ENCODE measurements at places on chromosomes 6 and 20. TPM values are rescaled to one million over a fixed set of nuclear protein-coding genes. Genes with fewer than 3 reads are reported as not detected.

The TRIM15 gene
- total RNA-seq, result not detected

The FRMD1 gene
- total RNA-seq, result not detected

The SH3BGRL2 gene
- total RNA-seq, result 49.1 TPM

The BACH2 gene
- 12.3 TPM for total RNA-seq

The SYNGAP1 gene
- 60.3 TPM for total RNA-seq

The SMLR1 gene
- total RNA-seq, result 0.79 TPM

The HDGFL1 gene
- not detected for total RNA-seq

The ADGRB3 gene
- total RNA-seq, result 1.8 TPM

- no peak overlapping the region for H3K4me3 ChIP-seq
- H3K4me1 ChIP-seq, result peaks cover 9% of the 10 kb centered on the region
- DNase-seq, result no peak
- H3K27ac ChIP-seq, result no peak overlapping the region
- peaks cover 8% of the 10 kb centered on the region for H3K27me3 ChIP-seq
Observed at GRCh38 chr6:157552081-157552747, 171.2 kb downstream of the ZDHHC14 start.

DNA sequence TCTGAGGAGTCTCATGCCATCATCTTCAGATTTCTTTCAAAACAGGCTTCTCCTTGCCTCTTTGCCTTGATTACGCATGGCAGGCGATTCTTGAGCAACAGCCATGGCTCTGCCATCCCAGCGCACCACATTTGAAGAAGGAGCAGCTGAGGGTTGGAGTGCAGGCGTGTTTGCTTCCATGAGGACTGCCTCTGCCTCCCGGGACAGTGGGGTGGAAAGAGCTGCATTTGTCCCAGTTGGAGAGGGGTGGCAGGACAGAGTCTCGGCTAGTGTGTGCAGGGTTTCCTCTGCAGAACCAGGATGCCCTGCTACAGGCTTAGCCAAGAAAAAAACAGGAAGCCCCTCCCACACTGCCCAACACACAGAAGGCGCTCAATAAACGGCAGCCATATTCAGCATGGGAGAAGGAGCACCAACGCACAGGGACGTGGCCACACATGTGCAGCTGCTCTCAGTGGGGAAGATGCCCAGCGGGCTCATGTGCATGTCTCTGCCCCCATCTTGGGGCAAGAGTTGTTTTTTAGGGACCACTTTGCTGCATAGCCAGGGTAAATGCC is 36.6 kb downstream of the IRF4 start:
- peaks cover 21% of the 10 kb centered on the region for H3K27me3 ChIP-seq
- H3K4me3 ChIP-seq, result no peak overlapping the region
- DNase-seq, result no peak
- H3K36me3 ChIP-seq, result no peaks in the 10 kb centered on the region
- no peak overlapping the region for H3K27ac ChIP-seq
- no peaks in the 10 kb centered on the region for H3K4me1 ChIP-seq

GRCh38 chr6:161272635-161273273 is 1.1 kb downstream of the AGPAT4 start:
- H3K4me3 ChIP-seq, result peak overlapping the region; percentile 84
- peaks cover 11% of the 10 kb centered on the region for H3K36me3 ChIP-seq
- no peaks in the 10 kb centered on the region for H3K27me3 ChIP-seq
- DNase-seq, result no peak
- H3K4me1 ChIP-seq, result peaks cover 25% of the 10 kb centered on the region

DNA sequence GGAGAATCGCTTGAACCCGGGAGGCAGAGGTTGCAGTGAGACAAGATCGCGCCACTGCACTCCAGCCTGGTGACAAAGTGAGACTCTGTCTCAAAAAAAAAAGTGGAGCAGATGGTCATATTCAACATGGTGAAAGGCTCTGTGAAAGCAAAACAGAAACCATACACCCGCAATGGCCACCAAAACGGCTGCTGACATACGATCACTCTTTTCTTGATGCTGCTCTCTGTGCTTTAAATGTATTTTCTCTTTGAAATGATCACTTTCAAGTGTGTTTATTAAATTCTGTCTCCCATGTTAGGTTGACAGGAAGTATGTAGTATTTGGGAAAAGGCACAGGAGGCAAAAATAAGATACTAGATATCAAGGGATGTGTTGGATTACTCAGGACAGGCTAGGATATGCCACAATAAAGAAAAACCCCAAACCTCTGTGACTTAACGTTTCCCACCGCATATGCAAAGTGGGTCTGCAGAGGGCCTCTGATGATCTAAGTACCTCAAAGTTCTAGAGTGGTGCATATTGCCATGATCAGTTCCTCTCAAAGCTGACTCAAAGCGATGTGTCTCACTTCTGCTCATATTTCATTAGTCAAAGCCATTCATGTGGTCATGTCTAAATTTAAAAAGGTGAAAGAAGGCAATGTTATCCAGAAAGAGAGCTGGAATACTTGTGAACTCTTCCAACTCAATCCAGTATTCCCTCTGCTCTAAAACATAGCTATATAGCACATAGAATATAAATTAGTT is 155.1 kb upstream of the SOX4 start:
- peaks cover 4% of the 10 kb centered on the region for H3K4me1 ChIP-seq
- H3K4me3 ChIP-seq, result no peak overlapping the region
- no peaks in the 10 kb centered on the region for H3K27me3 ChIP-seq
- DNase-seq, result no peak

DNA sequence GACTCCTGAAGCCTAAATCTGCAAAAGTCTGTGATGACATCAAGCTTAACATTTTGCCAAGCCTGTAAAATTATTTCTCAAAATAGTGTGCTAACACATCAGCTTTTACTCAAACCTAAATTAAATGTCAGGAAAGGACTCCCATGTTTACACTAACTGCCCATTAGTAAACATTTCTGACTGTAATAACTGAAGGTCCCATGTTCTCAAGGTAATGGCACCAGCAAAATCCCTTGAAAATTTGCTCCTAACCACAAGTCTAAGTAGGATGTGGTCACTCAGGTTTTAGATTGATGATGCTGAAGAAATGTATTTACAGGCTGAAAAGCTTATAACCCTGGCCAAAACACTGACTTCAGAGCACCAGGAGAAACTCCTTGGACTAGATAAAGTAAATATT is 33.0 kb downstream of the BACH2 start:
- no peak overlapping the region for H3K4me3 ChIP-seq
- no peaks in the 10 kb centered on the region for H3K27me3 ChIP-seq
- H3K36me3 ChIP-seq, result no peaks in the 10 kb centered on the region
- DNase-seq, result no peak
- no peak overlapping the region for H3K27ac ChIP-seq
- H3K4me1 ChIP-seq, result no peaks in the 10 kb centered on the region

DNA sequence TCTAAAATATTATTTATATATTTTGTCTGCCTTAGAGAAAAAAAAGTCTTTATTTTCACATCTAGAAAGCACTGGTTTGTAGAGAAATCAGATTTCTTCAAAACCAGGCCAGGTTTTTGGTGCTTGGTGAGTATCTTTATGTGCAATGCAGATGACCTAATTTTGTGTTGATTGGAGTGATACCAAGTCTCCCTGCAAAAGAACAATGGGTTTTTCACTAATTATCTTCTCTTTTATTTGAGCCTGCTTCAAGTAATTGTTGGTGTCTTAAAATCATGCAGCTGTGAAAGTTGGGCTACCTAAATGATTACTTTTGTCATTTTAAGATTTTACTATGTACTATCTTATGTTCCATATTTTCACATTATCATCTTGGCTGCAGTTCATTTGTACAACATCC is 874.7 kb downstream of the TFAP2A start:
- H3K36me3 ChIP-seq, result no peaks in the 10 kb centered on the region
- H3K4me1 ChIP-seq, result peaks cover 12% of the 10 kb centered on the region
- no peak for DNase-seq
- no peak overlapping the region for H3K27ac ChIP-seq
- no peak overlapping the region for H3K4me3 ChIP-seq
- H3K27me3 ChIP-seq, result no peaks in the 10 kb centered on the region

- peaks cover 5% of the 10 kb centered on the region for H3K4me1 ChIP-seq
- peaks cover 52% of the 10 kb centered on the region for H3K27me3 ChIP-seq
- DNase-seq, result no peak
- H3K27ac ChIP-seq, result no peak overlapping the region
Observed at GRCh38 chr6:166757232-166758135, 130.4 kb upstream of the RPS6KA2 start.

GRCh38 chr20:39605908-39606307 is 643.8 kb downstream of the DHX35 start:
- H3K27ac ChIP-seq, result no peak overlapping the region
- peaks cover 54% of the 10 kb centered on the region for H3K27me3 ChIP-seq
- no peak for DNase-seq
- no peak overlapping the region for H3K4me3 ChIP-seq
- no peaks in the 10 kb centered on the region for H3K36me3 ChIP-seq
- peaks cover 1% of the 10 kb centered on the region for H3K4me1 ChIP-seq

GRCh38 chr6:110617057-110617456 is 140.6 kb upstream of the SLC22A16 start:
- DNase-seq, result no peak
- H3K4me3 ChIP-seq, result no peak overlapping the region
- no peaks in the 10 kb centered on the region for H3K27me3 ChIP-seq
- peaks cover 23% of the 10 kb centered on the region for H3K4me1 ChIP-seq

GRCh38 chr6:3340358-3340802 is 81.6 kb downstream of the PSMG4 start:
- H3K27me3 ChIP-seq, result peaks cover 78% of the 10 kb centered on the region
- H3K36me3 ChIP-seq, result no peaks in the 10 kb centered on the region
- peaks cover 15% of the 10 kb centered on the region for H3K4me1 ChIP-seq
- DNase-seq, result no peak
- no peak overlapping the region for H3K4me3 ChIP-seq

DNA sequence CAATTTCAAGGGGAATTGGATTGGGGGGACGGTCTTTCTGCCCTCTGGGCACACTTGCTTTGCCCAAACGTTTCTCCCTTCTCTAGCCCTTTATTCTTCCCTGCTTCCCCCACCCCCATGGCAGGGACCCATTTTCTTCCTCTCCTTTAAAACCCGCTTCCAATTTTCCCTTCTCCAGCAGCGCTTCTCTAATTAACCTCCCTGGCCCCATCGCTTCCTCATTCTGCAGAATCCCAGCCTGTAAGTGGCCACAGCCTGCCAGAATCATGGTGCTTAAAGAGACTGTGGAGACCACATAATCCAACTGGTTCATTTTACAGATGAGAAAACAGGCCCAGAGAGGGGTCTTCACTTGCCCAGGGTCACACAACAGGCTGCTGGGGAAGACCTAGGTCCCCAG is 61.4 kb downstream of the CPNE5 start:
- H3K36me3 ChIP-seq, result no peaks in the 10 kb centered on the region
- DNase-seq, result no peak
- peaks cover 26% of the 10 kb centered on the region for H3K4me1 ChIP-seq
- H3K4me3 ChIP-seq, result no peak overlapping the region

GRCh38 chr20:22688485-22688884 is 104.1 kb upstream of the FOXA2 start:
- DNase-seq, result no peak
- H3K27ac ChIP-seq, result no peak overlapping the region
- no peaks in the 10 kb centered on the region for H3K36me3 ChIP-seq
- peaks cover 8% of the 10 kb centered on the region for H3K27me3 ChIP-seq
- no peak overlapping the region for H3K4me3 ChIP-seq
- peaks cover 6% of the 10 kb centered on the region for H3K4me1 ChIP-seq

GRCh38 chr6:63805808-63806572 is 170.4 kb downstream of the PHF3 start:
- no peaks in the 10 kb centered on the region for H3K36me3 ChIP-seq
- H3K27me3 ChIP-seq, result peaks cover 4% of the 10 kb centered on the region
- peaks cover 15% of the 10 kb centered on the region for H3K4me1 ChIP-seq
- no peak for DNase-seq
- peak overlapping the region; percentile 1 for H3K27ac ChIP-seq
- H3K4me3 ChIP-seq, result no peak overlapping the region

DNA sequence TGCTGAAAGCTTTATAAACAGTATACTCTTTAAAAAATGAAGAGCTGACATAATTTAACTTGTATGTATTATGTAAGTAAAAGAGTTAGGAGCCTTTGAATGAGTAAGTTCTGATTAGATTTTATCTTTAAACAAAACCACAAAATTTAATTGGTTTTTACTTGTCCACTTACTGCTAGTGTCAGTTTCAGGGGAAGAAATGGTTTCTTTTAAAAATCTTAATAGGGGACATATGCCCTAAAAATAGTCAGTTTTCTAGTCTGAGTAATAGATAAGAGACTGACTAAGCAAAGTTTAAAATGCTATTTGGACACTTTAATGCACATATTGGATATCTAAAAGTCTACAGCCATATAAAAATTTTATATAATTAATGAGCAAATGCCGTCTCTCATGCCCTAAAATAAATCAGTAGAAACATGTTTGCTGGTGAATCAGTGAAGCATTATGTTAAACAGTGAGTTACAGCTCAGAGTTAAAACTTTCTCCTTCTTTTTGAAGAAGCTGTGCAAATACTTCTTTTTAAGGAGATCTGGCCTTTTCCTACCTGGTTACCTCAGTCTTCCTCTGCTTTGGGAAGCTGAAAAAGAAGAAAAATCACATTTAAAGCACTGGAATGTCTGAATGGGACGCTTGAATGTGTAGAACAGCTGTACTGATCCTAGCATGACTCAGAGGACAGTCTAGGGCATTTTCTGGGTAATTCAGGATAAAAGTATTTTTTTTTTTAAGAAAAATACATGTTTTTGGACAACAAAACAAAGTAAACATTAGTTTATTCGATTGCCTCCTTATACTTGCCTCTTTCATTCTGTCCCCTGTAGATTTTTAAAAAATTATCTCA is 55.3 kb downstream of the CDH26 start:
- no peak for DNase-seq
- no peaks in the 10 kb centered on the region for H3K27me3 ChIP-seq
- peaks cover 14% of the 10 kb centered on the region for H3K36me3 ChIP-seq
- H3K27ac ChIP-seq, result no peak overlapping the region

- DNase-seq, result no peak
- H3K4me3 ChIP-seq, result no peak overlapping the region
- H3K4me1 ChIP-seq, result no peaks in the 10 kb centered on the region
- no peaks in the 10 kb centered on the region for H3K36me3 ChIP-seq
- H3K27ac ChIP-seq, result no peak overlapping the region
- H3K27me3 ChIP-seq, result no peaks in the 10 kb centered on the region
Observed at GRCh38 chr6:15194453-15194852, 51.4 kb upstream of the JARID2 start.

DNA sequence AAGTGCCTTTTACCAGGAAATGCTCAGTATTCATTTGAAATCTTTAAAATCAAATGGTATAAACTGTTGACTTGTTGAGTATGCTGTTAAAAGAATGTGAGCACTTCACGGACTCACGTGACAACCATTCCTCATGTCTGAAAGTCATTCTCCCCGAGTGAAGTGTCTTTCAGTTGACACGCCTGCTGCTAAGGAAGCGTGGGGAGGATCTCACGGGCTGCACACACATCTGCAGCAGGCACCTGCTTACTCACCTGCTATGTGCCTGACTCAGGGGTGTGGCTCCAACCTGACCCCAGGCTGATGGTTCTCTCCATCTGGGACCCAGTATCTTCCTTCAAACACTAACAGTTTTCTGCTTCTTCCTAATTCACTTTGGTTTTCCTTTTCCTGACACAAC is 32.7 kb downstream of the WDR27 start:
- no peak for DNase-seq
- no peaks in the 10 kb centered on the region for H3K27me3 ChIP-seq
- no peaks in the 10 kb centered on the region for H3K4me1 ChIP-seq
- no peak overlapping the region for H3K27ac ChIP-seq

- DNase-seq, result no peak
- H3K4me3 ChIP-seq, result no peak overlapping the region
- peaks cover 10% of the 10 kb centered on the region for H3K4me1 ChIP-seq
- no peaks in the 10 kb centered on the region for H3K27me3 ChIP-seq
- no peak overlapping the region for H3K27ac ChIP-seq
- H3K36me3 ChIP-seq, result peaks cover 3% of the 10 kb centered on the region
Observed at GRCh38 chr20:25205277-25206062, 10.0 kb downstream of the ENTPD6 start.

Data from progenitor cell of endocrine pancreas (in vitro differentiated cells).